ENCODE measurements at places on chromosomes 5 and 9. TPM values are rescaled to one million over a fixed set of nuclear protein-coding genes. Genes with fewer than 3 reads are reported as not detected.

Gene MSX2
- not detected for polyA plus RNA-seq

Gene CATSPER3
- 0.53 TPM for polyA plus RNA-seq

- no peak for DNase-seq
Observed at GRCh38 chr5:145834554-145834916, 607 bp downstream of the PRELID2 start.

DNA sequence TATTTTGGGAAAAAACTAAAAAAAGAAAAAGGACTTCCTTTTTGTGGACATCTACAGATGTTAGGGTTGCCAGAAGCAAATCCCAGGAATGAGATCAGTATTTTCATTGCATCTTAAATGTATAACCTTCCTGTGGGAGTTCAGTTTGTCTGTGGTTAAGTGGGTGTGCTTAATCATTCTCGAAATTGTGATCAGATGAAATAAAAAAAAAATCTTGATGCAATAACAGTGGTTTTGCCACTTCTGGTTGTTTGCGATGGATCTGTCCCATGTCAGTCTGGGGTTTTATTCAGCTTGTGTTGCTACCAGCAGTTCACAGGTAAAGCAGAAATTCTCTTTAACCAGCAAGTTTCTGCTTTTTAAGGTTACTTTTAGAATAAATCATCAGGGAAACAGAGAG lies 179.0 kb downstream of the MAN2A1 start:
- DNase-seq = no peak
